Foreskin keratinocyte (primary cell): ENCODE measurements at places on chromosomes 16 and 17. TPM values are rescaled to one million over a fixed set of nuclear protein-coding genes. Genes with fewer than 3 reads are reported as not detected.

GRCh38 chr16:50245417-50246298 lies 20.7 kb upstream of the ADCY7 start:
- DNase-seq = peak; percentile 84

GRCh38 chr17:57679356-57679755 lies 65.7 kb downstream of the CCDC182 start:
- no peak for DNase-seq

DNA sequence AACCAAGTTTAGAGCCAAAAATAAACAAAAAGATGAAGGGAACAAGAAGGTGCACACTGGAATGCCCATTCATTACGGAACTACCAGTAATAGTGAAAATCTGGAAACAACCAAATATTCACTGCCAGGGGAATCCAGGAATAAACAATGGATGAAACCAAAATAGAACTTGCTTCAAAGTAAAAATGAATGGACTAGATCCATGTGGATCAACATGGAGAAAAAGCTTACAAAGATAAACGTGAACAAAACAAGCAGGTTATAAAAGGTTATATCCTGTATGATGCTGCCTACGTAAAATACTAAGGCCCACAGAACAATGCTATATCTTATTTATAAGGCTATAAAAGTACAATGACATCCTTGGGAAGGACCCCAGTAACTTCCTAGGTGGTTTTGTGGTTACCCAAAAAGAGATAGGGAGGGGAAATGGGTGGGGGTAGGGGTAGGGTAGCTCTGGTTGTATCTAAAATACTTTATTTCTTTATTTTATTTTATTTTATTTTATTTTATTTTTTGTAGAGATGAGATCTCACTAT lies 12.8 kb upstream of the CCL22 start:
- DNase-seq = no peak

- DNase-seq = no peak
These were observed 9.0 kb upstream of the AMZ2 start for GRCh38 chr17:68238871-68239253.

GRCh38 chr16:14301169-14302030 lies 230.3 kb downstream of the MRTFB start:
- no peak for DNase-seq

The C16orf89 gene
- not detected in 2 replicates for polyA plus RNA-seq

The CLEC18C gene
- polyA plus RNA-seq = 0.02 TPM in 1 of 2 replicates, not detected in the other

- no peak for DNase-seq
These were observed 184.4 kb upstream of the CCL2 start for GRCh38 chr17:34070712-34071111.

DNA sequence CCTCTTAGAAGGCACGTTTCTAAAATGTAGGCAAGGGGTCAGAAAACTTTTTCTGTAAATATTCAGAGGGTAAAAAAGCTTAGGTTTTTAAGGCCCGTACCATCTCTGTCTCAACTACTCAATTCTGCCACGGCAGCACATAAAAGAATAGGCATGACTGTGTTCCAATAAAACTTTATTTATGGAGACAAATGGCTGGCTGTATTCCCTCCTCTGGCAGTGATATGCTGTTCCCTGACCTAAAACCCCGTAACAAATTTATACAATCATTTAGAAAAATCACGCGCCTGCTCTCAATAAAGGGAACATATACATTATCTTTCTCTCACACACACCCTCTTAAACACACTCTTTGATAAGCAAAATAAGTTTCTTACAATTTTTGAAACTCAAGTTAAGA lies 138.7 kb downstream of the ZFHX3 start:
- no peak for DNase-seq

DNA sequence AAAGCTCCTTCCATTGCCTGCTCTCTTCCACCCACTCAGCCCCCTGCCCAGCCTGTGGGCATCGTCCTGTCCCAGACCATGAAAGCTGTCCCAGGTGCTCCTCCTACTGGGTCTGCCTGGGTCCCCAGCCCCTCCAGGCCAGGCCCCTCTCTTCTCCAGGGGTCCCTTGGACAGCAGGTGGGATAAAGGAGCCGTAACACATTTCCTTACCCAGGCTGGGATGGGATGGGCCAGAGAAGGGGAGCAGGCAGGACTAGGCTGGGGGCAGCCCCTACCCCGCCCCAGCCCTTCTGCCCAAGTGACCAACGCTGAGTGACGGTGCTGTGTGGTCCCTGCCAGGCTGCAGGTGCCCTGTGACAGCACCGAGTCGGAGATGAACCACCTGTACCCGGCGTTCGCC lies 80.1 kb downstream of the MGAT5B start:
- no peak for DNase-seq

DNA sequence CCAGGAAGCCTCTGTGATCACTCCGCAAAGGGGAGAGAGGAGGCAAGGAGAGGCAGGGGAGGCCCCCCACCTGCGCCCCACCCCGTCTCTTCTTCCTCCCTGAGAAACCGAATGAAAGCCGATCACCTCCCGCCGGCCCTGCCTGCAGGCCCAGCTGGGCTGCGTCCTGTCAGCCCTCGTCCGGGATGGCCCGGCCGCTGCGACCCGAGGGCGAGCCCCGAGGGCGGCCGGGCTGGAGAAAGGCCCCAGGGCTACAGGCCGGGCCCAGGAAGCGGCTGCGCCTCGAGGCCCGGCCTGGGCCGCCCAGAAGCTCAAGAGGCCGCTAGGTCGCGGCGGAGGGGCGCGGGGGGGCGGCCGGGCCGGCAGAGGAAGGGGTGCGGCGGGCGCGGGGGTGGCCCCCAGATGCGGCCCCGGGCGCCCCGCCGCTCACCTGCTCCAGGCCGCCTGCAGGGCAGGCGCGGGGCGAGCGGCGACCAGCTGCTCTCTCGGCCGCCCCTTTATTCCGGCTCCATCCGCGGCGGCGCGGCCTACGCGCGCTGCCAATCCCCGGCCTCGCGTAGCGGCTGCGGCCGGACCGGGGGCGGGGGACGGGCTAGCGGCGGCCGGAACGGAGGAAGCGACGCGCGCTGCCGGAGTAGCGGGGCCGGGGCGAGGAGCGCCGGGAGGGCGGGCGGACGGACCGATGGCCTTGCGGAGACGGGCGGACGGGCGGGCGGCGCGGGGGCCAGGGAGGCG lies at the start of gene ZNF319:
ZNF319 (minus strand) TSS at position 702 of the 735 bp plus-strand sequence. CDS start 2,407 bp downstream, outside the sequence.
- DNase-seq = no peak

The KRT24 gene
- 0.04 TPM in 1 of 2 replicates, not detected in the other for polyA plus RNA-seq

DNA sequence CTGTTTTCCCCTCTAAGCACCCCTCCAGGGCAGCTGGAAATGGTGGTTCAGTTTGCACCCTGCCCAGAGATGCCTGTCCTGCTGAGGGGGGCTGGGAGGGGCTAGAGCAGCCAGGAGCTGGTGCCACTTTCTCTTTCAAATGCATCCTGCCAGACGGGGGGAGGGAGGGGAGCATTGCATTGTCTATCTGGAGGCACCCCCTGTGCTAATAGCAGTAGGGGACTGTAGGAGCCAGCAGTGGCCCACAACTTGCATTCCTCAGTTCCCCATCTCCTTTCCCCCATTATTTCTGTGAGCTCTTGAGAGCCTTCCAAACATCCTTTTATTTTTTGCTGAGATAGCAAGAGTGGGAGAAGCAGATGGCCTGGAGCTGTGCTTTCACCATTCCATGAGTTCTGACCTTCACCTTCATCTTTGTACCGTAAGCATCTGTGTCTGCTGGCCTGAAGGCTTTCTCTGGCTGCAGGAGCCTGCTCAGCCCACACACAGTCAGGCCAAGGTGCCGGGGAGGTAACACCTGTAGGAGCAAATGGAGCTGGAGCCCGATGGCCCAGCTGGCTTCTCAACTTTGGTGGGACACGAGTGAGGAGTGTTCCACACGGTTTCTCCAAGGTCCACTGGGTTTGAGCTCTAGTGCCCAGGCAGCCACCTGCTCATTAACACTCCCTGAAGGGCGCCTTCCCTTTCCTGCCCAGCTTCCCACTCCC lies 5.2 kb downstream of the WFDC1 start:
- no peak for DNase-seq

- DNase-seq = no peak
These were observed 48.9 kb upstream of the LHX1 start for GRCh38 chr17:36888236-36888951.

DNA sequence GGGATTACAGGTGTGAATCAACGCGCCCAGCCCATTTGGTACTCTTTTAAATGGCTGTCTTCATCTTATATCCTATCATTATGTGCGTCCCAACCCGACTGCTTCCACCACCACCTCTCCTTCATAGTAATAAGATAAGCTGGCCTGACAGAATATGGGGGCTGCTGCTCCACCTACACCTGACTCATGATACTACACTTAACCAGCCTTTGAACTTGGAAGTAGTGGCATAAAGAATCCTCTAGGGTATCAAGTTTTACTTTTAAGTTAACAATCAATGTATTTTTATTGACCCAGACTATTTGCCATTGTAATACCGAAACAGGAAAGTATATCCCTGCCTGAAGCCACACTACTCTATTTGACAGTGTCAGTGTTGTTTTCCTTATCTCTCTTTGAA lies 18.8 kb downstream of the PDZD9 start:
- DNase-seq = no peak

DNA sequence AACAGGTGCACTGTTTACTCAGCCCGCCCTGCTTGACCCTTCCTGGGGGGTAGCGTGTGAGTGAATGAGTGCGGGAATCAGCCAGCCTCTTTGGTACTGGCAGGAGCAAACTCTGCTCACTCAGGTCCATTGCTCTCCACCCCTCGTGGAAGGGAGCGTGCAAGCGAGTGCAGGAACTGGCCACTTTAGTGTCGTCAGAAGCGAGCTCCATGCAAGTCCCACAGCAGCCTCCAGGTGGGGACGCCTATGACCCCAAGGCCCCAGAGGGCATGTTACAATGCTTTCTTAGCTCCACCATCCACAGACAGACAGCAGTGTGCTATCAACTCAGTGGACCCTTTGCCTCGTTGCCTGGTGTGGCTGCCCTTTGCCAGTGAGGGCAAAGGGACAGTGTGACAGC lies 1025.1 kb upstream of the CDH8 start:
- no peak for DNase-seq

GRCh38 chr17:39209317-39210092 lies 9.4 kb downstream of the RPL19 start:
- no peak for DNase-seq

DNA sequence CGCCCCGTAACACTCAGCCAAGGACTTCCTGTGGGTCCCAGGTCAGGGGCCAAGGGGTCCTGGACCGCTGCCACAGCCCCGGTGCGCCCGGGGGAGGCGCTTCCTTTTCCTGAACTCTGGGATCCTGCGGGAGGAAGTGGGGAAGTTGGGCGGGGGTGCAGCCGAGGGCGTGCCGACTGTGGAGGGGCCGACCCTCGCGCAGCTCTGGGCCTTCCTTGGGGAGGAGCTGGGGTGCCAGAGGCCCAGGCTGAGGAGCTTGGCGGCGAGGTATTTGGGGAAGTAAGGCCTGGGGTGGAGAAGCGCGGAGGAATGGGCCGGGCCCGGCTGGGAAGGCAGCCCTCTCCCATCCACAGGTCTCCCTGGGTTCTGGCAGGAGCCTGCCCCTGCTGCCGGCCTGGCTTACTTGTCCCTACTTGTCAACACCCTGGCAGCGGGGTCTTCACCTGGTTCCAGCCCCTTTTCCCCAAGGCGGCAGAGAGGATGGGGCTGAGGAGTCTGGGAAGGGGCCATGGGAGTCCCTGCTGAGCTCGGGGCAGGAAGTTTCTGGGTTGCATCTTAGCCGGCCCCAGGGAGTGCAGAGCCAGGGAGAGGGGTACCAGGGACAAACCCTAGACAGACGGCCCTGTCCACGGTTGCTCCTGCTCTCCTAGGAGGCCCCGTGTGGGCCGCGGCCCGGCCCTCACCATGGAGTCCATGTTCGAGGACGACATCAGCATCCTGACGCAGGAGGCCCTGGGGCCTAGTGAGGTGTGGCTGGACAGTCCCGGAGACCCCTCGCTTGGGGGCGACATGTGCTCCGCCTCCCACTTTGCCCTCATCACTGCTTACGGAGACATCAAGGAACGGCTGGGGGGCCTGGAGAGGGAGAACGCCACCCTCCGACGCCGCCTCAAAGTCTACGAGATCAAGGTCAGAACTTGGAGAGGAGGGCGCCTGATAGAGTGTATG lies 1.7 kb downstream of the TBKBP1 start:
- no peak for DNase-seq

The EVI2B gene
- 0.17 and 0.31 TPM in 2 replicates for polyA plus RNA-seq

DNA sequence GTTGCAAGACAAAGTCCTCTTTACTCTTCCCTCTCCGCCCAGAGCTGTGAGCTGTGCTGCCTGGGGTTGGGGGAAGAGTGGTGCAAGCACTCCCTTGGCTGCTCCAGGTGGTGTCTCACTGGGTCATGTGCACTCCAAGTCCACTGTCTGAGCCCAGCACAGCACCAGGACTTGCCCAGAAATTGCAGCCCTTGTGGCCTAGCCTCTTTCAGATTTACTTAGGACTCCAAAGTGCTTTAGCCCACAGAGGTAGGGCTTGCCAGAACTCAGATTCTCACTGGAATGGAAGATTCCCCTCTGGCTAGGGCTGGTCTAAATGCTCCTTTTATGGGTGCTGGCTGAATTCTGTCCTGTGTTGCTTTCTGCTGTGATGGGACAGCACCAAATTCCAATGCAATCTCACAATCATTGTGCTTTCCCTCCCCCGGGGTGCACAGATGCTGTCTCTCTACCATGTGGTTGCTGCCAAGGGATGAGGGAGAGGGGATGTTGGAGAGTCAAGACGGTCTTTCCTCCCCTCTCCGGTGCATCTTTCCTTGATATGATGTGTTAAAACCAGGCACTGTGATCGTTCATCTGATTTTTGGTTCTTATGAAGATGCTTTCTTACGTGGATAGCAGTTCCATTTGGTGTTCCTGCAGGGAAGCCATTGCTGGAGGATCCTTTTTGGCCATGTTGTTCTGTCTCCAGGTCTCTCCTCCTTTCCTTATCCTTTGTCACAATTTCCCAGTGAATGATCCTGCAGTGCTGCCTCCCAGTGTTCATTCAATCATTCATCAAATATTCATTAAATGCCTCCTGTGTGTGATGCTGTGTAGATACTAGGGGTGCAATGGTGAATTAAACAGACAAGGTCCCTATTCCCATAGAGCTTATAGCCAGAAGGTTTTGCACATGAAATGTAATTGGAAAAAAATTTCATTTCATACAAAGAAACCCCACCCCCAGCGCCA lies 216.3 kb downstream of the SPECC1 start:
- no peak for DNase-seq

DNA sequence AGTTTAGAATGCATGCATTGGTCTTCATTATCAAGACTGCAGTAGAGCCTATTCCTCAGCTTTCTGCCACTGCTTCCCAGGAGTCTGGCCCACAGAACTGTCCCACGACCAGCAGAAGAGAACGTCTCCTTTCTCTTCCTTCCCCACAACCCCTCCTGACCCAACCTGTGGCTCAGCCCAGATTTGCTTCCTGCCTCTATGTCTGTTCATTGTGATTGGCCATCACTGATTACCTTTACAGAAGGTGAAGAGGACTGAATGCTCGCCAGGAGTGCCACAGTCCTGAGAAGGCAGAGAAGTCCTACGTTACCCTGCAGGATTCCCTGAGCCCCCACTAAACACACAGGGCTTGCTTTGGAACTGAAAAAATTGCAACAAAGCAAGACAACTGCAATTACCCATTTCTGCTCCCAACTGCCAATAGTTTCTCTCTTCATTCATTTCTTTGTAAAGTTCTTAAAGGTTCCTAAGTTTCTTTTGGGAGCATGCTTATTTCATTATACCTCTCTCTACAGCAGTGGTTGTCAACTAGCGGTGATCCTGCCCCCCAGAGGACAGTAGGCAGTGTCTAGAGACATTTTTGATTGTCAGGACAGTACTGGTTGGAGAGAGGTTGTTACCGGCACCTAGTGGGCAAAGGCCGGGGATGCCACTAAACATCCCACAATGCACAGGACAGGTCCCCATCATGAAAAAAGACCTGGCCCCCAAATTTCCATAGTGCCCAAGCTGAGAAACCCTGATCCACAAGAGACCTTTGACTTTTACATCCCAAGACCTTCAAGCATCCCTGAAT lies 4.5 kb upstream of the NAT9 start:
- DNase-seq = no peak

The SP6 gene
- polyA plus RNA-seq = 3.3 and 4.6 TPM in 2 replicates

GRCh38 chr16:82386761-82387160 lies 216.7 kb upstream of the MPHOSPH6 start:
- no peak for DNase-seq

GRCh38 chr17:5210614-5211252 lies 19.1 kb upstream of the ZNF594 start:
- DNase-seq = no peak
